K562 (cell line): ENCODE measurements at places on chromosomes 4 and X.

DNA sequence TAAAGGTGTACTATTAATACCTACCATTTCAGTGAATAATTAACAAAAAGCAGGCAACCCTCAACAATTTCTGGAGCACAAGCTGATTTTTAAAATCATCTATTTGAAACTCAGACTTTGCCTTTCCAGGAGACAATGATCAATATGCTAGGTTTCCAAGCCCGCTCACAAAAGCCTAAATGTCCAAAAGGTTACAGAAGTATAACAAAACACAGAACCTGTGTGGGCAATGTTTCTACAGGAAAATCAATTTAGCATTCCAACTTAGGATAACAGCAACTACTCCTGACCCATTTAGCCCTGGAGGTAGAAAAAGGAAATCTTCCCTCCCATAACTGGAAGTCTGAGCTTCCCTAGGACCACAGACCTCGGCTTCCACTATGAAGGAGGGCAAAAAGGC lies 3.9 kb downstream of the TAB3 start:
- no peak for DNase-seq

- DNase-seq = no peak
Measured at GRCh38 chr4:122524176-122524575, 67.7 kb upstream of the IL2 start.

DNA sequence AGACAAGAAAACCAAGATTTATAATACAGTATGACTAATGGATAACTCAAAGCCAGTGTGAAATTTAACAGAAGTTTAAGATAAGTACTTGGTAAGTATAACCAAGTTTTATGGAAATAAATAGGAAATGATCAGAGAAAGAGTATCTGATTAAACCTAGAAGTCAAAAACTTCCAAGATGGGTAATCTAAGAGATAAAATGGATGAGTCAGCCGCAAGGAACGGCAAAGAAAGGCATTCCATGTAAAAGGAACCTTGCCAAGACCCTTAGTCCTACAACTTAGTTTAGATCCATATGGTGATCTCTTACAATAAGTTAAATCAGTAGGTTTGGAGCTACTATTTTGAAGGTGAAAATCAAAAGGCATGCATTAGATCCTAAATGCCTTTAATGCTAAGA lies 34.8 kb downstream of the LIN54 start:
- DNase-seq = no peak

- no peak for DNase-seq
Measured at GRCh38 chrX:568311-568710, 62.3 kb upstream of the SHOX start.

DNA sequence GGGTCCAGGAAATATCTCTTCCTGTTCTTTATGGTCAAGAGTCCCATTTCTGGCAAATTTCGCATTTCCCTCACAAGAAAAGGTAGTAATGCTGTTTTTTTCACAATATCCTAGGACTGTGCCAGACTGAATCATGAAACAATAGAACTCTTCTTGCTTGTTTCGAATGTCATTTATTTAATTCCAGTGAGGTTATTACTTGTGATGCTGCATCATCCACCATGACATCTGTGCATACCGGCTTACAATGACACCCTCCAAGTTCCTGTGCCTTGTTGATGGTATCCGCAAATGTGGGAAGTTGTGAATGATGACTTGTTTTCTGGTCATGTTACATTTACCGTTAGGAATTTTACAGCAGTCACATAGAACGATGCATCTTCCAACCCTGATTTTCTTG lies 42.9 kb upstream of the SPRY1 start:
- DNase-seq = no peak

DNA sequence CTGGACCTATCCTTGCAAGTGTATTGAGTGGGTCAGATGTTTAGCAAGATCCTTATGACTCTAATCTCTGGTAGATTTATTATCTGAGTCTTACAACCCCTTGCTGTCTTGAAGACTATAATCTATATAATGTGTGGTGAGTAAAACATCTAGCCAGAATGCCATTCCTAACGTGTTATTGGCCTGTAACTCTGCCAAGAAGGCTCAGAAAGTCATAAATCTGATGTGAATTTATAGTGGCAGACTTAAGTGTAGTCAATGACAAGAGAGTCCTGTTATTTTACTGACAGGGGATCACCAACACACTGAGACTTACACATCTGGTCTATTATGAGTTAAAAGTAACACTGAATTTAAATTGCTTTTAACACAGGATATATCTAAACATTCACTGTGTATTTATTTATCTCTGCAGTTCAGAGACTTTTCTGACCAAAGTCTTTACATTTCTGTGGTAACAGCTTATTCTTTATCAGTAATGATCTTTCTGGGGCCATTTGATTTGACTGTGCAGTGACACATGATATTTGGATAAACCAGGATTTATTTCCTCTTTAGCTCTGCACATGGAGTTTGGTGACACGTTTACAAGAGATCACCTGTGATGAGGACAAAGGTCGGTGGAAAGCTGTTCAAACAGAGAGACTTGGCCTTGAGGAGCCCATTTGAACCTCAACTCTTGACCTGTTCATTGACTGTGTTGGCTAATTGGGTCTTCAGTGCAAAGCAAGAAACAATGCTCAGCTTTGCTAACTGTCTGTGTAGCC lies 415.8 kb downstream of the STIM2 start:
- no peak for DNase-seq

- no peak for DNase-seq
Measured at GRCh38 chrX:15988661-15989603, 134.3 kb upstream of the AP1S2 start.

- DNase-seq = no peak
Measured at GRCh38 chr4:137531986-137532868, at the start of gene PCDH18. TSS of gene PCDH18 (minus strand) at chr4:137532494. CDS start at chr4:137532088, 406 bp downstream.

- DNase-seq = peak; percentile 89
Measured at GRCh38 chrX:129957241-129958082, 25.0 kb upstream of the BCORL1 start.

GRCh38 chrX:71504346-71504745 lies 28.6 kb upstream of the OGT start:
- no peak for DNase-seq
